ENCODE measurements at places on chromosomes 7 and 10.

- no peak for DNase-seq
These were observed 679.6 kb downstream of the PARD3 start for GRCh38 chr10:34135515-34135914.

DNA sequence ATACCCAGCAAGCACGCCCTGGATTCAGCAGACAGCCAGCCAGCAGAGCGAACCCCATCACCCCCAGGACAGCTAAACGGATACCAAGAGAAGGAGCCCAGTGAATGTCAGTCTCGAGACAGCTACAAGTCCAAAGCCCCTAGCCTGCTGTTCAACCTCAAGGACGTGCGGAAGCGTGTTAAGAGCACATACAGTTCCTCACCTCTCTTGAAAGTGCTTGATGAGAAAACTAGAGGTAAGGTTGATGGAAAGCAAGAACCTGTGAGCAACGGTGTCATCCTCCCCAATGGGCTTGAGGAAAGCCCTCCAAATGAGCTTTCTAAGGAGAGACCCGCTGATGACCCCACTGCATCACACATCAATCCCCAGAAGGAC, 24.9 kb downstream of the C10orf71 start:
- DNase-seq = no peak

DNA sequence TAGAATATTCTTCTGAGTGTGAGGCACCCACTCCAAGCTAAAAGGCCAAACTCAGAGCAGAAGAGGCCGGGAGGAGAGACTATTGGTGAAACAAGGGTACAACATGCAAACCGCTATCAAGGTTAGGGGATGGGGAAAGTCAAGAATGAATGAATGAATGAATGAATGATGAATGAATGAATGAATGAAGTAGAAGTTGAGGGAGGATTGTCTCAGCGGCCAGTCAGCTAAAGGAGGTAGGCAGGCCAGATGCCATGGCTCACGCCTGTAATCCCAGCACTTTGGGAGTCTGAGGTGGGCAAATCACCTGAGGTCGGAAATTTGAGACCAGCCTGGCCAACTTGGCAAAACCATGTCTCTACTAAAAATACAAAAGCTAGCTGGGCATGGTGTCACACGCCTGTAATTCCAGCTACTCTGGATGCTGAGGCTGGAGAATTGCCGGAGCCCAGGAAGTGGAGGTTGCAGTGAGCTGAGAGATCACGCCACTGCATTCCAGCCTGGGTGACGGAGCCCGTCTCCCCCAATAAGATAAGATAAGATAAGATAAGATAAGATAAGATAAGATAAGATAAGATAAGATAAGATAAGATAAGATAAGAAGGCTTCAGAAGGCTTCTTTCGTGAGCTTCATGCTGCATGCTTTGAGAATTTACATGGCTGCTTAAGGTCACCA, 250.8 kb downstream of the CCDC3 start:
- no peak for DNase-seq

DNA sequence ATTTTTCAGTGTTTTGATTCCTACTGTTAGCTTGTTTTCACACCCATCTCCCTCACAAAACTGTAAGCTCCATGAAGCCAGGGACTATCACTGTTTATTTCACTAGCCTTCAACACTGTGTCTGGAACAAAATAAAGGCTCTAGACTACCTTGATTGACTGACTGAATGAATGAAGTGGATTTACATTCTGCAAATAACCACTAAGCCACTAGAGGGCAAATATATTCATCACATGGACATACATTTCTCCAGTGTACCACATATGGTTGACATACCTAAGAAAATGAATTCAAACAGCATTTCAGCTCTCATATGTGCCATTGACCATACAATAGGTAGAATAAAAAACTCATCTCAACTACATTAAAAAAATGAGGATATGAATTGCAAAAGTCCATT, 185.9 kb downstream of the RAB11FIP2 start:
- no peak for DNase-seq

DNA sequence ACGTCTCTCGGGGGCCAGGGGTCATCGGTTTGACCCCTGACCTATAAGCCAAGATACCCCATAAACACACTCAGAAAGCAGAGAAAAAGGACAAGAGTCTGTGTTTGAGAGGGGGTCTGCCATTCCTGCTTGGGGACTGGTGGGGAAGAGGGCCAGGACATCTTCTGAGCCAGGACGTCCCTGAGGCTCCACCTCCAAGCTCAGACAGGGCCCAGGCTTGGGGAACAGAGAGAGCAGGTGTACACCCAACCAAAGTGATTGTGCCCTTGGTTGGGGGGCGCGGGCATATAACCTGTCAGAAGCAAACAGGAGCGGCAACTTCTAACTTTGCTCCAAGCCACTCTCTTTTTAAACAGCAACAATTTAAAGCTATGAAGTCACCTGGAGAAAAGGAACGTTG, 33.9 kb upstream of the PPIF start:
- DNase-seq = no peak

DNA sequence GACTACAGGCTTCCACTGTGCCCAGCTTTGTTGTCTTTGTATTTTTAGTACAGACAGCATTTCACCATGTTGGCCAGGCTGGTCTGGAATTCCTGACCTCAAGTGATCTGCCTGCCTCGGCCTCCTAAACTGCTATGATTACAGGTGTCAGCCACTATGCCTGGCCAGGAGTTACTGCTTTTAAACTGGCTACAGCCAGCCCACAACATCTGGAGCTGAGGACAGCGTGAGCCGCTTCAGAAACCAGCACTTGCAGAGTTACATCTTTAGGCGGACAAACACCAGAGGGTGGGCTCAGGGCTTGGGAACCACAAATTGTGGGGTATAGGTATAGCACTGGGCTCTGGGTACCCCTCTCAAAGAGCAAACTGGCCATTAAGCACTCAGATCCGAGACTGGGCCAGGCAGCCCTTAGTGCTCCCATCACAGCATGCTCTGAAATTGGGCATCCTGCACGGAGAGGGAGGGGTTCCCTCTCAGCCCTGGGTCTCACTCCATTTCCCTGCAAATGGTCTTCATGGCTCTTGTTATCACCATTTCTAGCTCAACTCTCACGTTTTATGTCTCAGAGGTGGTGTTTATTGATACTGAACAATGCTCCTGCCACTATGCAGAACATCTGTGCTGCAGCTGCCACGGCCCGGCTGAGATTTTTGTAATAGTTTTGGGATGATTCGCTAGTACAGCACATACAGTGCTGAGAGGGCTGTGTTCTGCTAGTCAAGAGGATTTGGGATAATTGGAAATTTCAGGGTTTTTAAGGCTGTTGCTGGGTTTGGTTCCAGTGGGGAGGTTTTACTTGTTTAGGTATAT, 146.4 kb upstream of the LYZL2 start:
- DNase-seq = no peak

- no peak for DNase-seq
These were observed 60.0 kb downstream of the MLLT10 start for GRCh38 chr10:21593986-21594385.

GRCh38 chr7:143978585-143978984, 21.5 kb upstream of the OR6B1 start:
- no peak for DNase-seq

DNA sequence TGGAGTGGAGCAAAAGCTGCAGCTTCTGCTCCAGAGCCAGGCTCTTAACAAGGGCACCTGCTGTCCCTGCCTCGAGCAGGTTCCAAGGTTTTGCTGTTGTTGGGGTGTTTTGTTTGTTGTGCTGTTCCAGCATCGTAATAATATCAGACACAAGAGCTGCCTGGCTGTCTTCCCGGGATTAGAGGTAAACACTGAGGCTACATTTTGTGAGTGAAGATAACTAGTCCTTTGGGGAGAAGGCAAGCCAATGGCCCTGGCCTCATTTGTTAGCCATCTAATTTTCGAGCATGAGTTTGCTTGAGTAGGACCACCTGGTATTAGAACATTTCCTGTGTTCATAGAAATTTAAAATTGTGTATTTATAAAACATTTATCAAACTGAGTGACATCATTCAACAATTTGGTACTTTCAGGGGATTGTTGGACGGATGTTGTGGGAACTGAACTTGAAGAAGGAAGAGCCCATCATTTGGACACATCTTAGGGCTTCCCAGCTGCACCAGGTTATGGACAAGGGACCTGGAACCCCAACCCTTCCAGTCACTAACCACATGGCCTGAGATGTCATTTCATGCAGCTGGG, 555.0 kb downstream of the TNS3 start:
- no peak for DNase-seq

Measured in stimulated activated CD4-positive, alpha-beta T cell treated with anti-CD3 and anti-CD28 coated beads, Interleukin-12 subunit alpha, Interleukin-12 subunit beta, amount 100 ng/mL, for 24 hours (primary cell).